H9 (cell line): ENCODE measurements at places on chromosomes 5 and 9. TPM values are rescaled to one million over a fixed set of nuclear protein-coding genes. Genes with fewer than 3 reads are reported as not detected.

The IL17B gene
- not detected in 2 replicates for total RNA-seq

The BSPRY gene
- total RNA-seq, result 4.5 and 5.1 TPM in 2 replicates

The GRM6 gene
- not detected in 2 replicates for total RNA-seq

The ANKRD31 gene
- total RNA-seq, result 0.11 and 0.13 TPM in 2 replicates

The IFNA2 gene
- not detected in 2 replicates for total RNA-seq

The ALDOB gene
- not detected in 2 replicates for total RNA-seq

The LCN9 gene
- total RNA-seq, result 0.52 and 0.72 TPM in 2 replicates

The BRINP1 gene
- 12.4 and 14.0 TPM in 2 replicates for total RNA-seq

The PCDHB7 gene
- 0.42 and 0.52 TPM in 2 replicates for total RNA-seq

The PCDHGA7 gene
- total RNA-seq, result 0.83 and 0.88 TPM in 2 replicates

- no peaks in the 10 kb centered on the region for H3K27me3 ChIP-seq
- no peak overlapping the region for H3K27ac ChIP-seq
- peaks cover 5% of the 10 kb centered on the region; the same call in 1 of the 2 replicates for H3K4me1 ChIP-seq
- DNase-seq, result peak; percentile 63
Measured at GRCh38 chr9:69168709-69169217, 5.3 kb upstream of the TJP2 start.

DNA sequence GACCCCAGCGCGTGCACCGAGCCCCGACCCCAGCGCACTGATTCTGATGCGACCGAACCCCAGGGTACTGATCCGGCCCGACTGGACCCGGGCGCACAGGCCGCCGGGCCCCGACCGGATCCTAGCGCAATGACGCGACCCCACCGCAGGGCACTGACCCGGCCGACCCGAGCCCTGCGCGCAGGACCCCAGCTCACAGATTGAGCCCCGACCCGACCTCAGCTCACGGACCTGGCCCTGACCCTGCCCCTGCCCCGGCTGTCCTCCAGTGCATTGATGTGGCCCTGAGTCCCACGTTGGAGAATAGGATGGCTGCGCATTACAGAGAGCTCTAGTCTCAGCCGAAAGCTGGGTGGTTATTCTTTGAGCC lies 438 bp downstream of the TRIP13 start:
- H3K27ac ChIP-seq, result no peak overlapping the region
- peaks cover 49% of the 10 kb centered on the region for H3K36me3 ChIP-seq
- H3K27me3 ChIP-seq, result no peaks in the 10 kb centered on the region
- no peaks in the 10 kb centered on the region for H3K4me1 ChIP-seq
- no peak for DNase-seq
- H3K4me3 ChIP-seq, result peak overlapping the region; percentile 92

DNA sequence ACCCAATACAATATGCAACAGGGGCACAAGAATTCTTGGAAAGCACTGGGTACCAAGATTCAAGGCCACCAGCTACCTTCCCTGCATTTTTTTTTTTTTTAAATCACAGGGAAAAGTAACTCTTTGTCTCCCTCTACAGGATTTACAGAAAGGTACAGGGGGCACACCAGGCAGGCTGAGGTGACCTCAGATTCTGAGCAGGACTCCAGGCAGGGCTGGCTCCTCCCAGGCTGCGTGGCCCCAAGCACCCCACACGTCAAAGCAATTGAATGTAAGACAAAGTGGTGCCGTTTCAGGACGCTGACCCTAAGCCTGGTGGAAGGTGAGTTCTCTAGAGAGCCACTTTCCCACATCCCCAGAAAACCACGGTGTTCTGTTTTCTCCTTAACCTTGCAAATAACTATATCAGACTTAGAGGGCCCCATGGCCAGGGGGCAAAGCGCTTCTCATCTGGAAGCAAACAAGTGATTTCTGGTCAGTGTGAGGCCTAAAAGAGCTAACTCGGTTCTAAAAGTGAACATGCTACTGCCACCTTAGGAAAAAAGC lies 222.6 kb downstream of the ROR2 start:
- H3K27ac ChIP-seq, result no peak overlapping the region
- H3K4me3 ChIP-seq, result no peak overlapping the region
- DNase-seq, result peak; percentile 67

DNA sequence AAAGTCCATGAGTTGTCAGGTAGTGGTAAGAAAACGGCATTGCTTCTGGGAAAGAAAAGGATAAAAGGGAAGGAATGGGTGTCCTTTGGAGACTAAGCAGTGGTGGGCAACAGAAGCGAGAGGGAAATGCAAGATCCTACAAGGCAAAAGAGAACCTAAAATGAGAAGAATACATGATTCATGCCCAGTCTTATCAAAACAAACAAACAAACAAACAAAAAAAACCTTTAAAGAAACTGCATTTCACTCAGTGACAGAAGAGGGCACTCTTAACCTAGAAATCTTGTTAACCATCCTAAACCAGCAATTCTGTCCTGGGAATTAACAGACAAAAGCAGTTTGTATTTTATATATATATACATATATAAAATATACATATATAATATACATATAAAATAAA lies 88.5 kb downstream of the SUSD1 start:
- no peak overlapping the region for H3K4me3 ChIP-seq
- no peak overlapping the region for H3K27ac ChIP-seq
- no peaks in the 10 kb centered on the region; the same call in 1 of the 3 replicates for H3K36me3 ChIP-seq
- H3K27me3 ChIP-seq, result no peaks in the 10 kb centered on the region
- no peak for DNase-seq
- H3K4me1 ChIP-seq, result no peaks in the 10 kb centered on the region

DNA sequence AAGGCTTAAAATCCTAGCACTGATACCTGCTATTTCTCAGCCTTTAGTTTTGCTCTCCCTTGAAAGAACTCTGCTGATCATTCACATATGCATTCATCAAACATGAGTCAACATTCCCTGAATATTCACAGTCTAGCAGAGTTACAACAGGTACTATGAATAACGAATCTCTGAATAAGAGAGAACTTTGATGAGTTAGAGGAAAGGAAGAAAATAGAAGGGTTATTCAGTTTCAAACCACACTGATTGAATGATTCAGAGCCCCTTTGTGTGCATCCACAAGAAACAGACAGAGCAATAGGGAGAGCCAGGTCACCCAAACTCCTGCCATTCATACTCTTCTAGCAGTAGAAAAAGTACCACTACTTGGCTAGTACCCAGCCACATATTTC lies 36.0 kb downstream of the FOXD1 start:
- H3K4me3 ChIP-seq, result no peak overlapping the region
- H3K36me3 ChIP-seq, result no peaks in the 10 kb centered on the region
- no peak for DNase-seq
- peak overlapping the region; percentile 1 for H3K27ac ChIP-seq

- DNase-seq, result no peak
- H3K27me3 ChIP-seq, result no peaks in the 10 kb centered on the region
- no peaks in the 10 kb centered on the region for H3K4me1 ChIP-seq
- H3K4me3 ChIP-seq, result no peak overlapping the region
Measured at GRCh38 chr9:126790561-126790960, 14.3 kb upstream of the ZBTB43 start.

- no peak overlapping the region for H3K4me3 ChIP-seq
- no peak for DNase-seq
- no peaks in the 10 kb centered on the region; the same call in 1 of the 2 replicates for H3K36me3 ChIP-seq
- no peak overlapping the region for H3K27ac ChIP-seq
- no peaks in the 10 kb centered on the region for H3K4me1 ChIP-seq
Measured at GRCh38 chr5:174844971-174845370, 120.6 kb downstream of the MSX2 start.

GRCh38 chr5:181234455-181235306 lies 9.0 kb downstream of the RACK1 start:
- no peaks in the 10 kb centered on the region for H3K27me3 ChIP-seq
- peak overlapping the region; percentile 19; the same call in 1 of the 3 replicates for H3K4me3 ChIP-seq
- DNase-seq, result peak; percentile 43
- no peaks in the 10 kb centered on the region for H3K4me1 ChIP-seq

- no peak overlapping the region for H3K4me3 ChIP-seq
- H3K4me1 ChIP-seq, result no peaks in the 10 kb centered on the region; the same call in 1 of the 2 replicates
- no peak for DNase-seq
- H3K36me3 ChIP-seq, result peaks cover 3% of the 10 kb centered on the region; the same call in 1 of the 2 replicates
- H3K27ac ChIP-seq, result no peak overlapping the region
Measured at GRCh38 chr5:173294673-173295320, 33.4 kb downstream of the STC2 start.

GRCh38 chr9:134469041-134469875 lies 143.0 kb downstream of the RXRA start:
- H3K27ac ChIP-seq, result no peak overlapping the region
- H3K4me1 ChIP-seq, result no peaks in the 10 kb centered on the region
- H3K36me3 ChIP-seq, result no peaks in the 10 kb centered on the region
- no peak for DNase-seq

DNA sequence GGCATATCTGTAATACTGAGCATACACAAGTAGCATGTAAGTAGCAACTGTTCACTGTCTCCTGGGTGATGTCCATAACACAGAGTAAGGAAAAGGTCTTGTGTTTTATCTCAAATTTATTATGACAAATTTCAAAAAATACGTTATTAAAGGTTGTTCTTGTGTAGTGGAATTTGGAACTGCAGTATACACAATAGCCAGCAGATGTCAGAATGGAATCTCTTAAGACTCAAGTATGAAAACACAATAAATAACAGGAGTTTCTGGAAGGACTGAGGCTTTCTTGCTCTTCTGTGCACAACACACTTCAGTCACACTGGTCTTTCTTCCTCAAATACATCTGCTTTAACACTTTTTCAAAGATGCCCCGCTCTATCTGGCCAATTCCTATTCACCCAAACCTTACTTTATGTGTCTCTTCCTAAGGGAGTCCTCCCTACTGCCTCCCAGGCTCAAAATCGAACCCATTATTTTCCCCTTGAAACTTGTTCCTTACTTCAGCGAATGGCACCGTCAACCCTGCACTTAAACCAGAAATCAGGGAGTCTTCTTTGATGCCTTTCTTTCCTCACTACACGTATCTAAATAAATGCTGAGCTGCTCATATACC lies 6.5 kb upstream of the FBXO10 start:
- H3K27ac ChIP-seq, result no peak overlapping the region
- H3K4me3 ChIP-seq, result no peak overlapping the region
- H3K36me3 ChIP-seq, result peaks cover 55% of the 10 kb centered on the region

- no peak overlapping the region for H3K4me3 ChIP-seq
- no peak overlapping the region for H3K27ac ChIP-seq
- H3K36me3 ChIP-seq, result peaks cover 26% of the 10 kb centered on the region
Measured at GRCh38 chr9:131629825-131630204, 84.5 kb downstream of the PRRT1B start.

DNA sequence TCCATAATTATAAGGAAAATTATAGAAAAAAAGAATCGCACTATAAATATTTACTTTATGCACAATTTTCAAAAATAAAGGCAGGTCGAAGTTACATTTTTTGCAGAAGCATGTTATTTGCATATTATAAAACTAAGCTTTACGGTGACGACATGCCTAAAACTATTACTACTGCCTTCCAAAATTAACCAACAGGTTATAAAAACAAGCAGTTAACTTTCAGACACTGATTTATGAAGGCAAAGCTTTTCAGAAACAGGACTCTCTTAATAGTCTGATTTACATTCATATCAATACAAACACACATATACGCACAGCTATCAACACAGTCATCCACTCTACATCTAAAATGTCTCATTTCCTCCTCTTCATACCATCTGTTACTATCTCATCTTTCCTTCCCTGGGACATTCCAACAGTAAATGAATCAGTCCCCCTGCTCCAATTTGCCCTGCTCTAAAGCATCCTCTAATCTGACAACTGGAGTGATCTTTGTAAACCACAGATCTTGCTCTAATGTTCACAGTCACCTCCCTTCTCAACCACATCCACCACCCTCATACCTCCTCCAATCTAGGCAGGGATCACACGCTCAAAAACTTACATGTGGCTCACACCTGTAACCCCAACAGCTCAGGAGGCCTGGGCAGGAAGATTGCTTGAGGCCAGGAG lies 21.6 kb downstream of the FBXW11 start:
- no peak for DNase-seq
- peaks cover 25% of the 10 kb centered on the region; the same call in 1 of the 2 replicates for H3K4me1 ChIP-seq
- no peaks in the 10 kb centered on the region for H3K27me3 ChIP-seq

GRCh38 chr9:70983723-70984295 lies 137.6 kb downstream of the TRPM3 start:
- no peak overlapping the region for H3K27ac ChIP-seq
- peaks cover 4% of the 10 kb centered on the region for H3K36me3 ChIP-seq
- no peaks in the 10 kb centered on the region for H3K27me3 ChIP-seq
- DNase-seq, result no peak

DNA sequence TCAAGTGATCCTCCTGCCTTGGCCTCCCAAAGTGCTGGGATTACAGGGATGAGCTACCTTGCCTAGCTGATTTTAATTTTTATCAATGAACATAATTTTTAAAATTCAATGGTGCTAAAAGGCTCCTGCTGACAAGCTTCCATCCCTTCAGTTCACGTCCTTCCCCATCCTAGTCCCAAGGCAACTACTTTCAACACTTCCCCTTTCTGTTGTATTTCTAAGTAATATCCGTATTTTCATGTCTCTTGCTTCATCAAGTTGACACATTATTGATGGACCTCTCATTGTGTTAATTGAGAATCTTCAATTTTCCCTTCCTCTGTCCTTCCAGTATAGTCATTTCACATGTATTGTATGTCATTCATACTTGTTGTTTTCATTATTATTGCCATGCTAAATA lies 93.8 kb upstream of the RASGRF2 start:
- H3K27ac ChIP-seq, result no peak overlapping the region
- H3K36me3 ChIP-seq, result peaks cover 6% of the 10 kb centered on the region
- H3K4me3 ChIP-seq, result no peak overlapping the region
- peaks cover 2% of the 10 kb centered on the region; the same call in 1 of the 2 replicates for H3K4me1 ChIP-seq
- H3K27me3 ChIP-seq, result no peaks in the 10 kb centered on the region
- no peak for DNase-seq

GRCh38 chr5:9653811-9654210 lies 23.7 kb upstream of the TAS2R1 start:
- H3K27ac ChIP-seq, result no peak overlapping the region
- H3K27me3 ChIP-seq, result no peaks in the 10 kb centered on the region

- no peak overlapping the region for H3K27ac ChIP-seq
- no peaks in the 10 kb centered on the region for H3K27me3 ChIP-seq
- no peaks in the 10 kb centered on the region for H3K36me3 ChIP-seq
Measured at GRCh38 chr9:99964336-99964735, 57.9 kb downstream of the STX17 start.

- H3K4me1 ChIP-seq, result no peaks in the 10 kb centered on the region
- H3K27me3 ChIP-seq, result no peaks in the 10 kb centered on the region
- H3K27ac ChIP-seq, result no peak overlapping the region
- no peak overlapping the region for H3K4me3 ChIP-seq
Measured at GRCh38 chr9:6433410-6433809, 20.4 kb downstream of the UHRF2 start.

DNA sequence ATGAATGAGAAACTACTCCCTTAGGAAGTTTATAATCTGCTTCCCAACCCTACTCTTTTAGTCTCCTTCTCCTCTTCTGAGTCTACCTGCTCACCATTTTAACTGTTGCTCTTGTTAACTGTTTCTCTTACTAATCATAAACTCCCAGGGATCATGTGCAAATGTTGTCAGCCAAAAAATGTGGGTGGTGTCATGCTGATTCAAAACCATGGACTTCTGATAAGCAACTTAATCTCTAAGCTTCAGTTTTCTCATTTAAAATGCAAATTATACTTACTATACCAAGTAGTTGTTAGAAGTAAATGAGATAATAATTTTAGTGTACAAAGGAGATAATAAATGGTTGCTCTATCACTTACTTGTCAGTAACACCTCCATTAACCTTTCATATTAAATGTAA lies 45.9 kb upstream of the TLX3 start:
- H3K27me3 ChIP-seq, result no peaks in the 10 kb centered on the region
- H3K4me3 ChIP-seq, result no peak overlapping the region
- DNase-seq, result no peak
- H3K27ac ChIP-seq, result no peak overlapping the region
- no peaks in the 10 kb centered on the region for H3K36me3 ChIP-seq
- no peaks in the 10 kb centered on the region for H3K4me1 ChIP-seq
